ENCODE measurements at places on chromosomes 4 and X.

GRCh38 chr4:138259824-138260223 is 17.7 kb upstream of the SLC7A11 start:
- DNase-seq: no peak

GRCh38 chrX:7635604-7636003 is 207.4 kb upstream of the VCX start:
- no peak for DNase-seq

DNA sequence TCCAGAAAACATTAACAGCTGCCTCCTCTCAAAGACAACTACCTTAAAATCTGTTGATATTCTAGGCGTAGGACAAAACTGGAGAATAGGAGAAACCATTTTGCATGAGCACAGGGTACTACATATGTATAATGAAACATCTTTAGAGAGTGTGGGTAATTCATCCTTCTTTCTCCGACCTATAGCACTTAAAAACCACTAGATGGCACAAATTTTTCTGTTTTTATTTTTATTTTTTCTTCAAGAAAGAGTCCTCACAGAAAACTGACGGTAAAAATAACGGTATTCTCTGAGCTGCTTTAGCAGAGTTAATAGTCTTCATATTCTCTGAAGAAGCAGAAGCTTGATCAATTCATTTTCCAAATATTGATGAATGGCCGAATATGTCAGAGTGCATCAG is 14.6 kb downstream of the SMIM31 start:
- DNase-seq: no peak

- no peak for DNase-seq
These were observed 26.4 kb downstream of the NKX1-1 start for GRCh38 chr4:1379801-1380331.

DNA sequence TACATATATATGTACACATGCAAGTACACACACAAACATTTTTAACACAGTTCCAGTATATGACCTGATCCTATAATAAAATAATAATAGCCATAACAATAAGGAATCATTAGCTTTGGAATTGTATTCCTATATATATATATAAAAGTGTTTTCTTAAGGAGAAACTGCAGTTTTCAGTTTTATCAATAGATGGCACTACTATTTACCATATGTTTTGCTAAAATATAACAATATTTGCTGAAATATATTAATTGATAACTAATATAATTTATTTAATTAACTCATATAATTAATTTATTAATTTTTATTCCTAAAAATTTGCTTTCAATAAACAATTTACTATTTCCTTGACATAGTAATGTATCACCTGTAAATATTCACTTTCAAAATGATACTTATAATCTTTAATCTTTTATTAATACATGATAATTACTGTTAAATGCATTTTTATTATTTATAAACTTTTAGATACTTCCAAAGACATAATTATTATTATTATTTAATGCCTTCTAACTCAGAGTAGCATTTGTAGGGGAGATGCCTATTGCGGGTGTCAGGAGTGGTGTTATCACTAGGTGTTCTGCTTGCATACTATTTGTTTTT is 599.5 kb downstream of the FSTL5 start:
- DNase-seq: no peak
